ENCODE measurements at places on chromosomes 2 and 18.

DNA sequence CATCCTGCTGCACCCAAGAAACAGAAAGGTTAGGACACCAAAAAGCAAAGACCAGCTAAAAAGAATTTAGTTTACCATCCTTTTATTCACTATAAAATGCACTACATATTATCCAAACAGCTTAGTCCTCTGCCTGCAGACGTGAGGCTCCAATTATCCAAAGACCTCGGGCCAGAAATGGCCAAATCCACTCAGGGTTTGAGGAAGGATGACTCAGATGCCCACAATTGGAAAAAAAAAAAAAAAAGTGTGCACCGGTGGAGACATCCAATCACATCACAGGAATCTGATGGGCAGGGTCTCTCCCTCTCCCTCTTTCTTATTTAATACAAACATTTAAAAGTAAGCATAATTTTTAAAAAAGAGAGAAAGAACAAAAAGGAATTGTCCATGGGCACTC, 65.7 kb downstream of the TRABD2A start:
- no peak for DNase-seq

DNA sequence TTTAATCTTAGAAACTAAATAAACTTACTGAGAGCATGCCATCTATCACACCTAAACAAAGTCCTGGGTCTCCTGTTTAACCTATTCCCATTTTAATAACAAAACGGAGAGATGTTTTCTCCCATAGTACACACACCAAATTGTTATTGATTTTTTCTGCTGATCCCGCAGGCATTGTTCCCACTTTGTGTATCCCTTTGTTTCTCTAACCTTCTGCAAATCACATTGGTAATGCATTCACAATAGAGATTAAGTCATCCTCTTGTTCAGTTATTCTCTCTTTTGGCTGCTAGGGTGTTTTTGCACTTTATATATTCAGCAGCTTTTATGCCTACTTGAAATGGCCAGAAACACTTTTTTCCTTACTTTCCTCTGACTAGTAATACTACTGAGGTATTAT, 1071.9 kb upstream of the CDH2 start:
- DNase-seq: no peak

DNA sequence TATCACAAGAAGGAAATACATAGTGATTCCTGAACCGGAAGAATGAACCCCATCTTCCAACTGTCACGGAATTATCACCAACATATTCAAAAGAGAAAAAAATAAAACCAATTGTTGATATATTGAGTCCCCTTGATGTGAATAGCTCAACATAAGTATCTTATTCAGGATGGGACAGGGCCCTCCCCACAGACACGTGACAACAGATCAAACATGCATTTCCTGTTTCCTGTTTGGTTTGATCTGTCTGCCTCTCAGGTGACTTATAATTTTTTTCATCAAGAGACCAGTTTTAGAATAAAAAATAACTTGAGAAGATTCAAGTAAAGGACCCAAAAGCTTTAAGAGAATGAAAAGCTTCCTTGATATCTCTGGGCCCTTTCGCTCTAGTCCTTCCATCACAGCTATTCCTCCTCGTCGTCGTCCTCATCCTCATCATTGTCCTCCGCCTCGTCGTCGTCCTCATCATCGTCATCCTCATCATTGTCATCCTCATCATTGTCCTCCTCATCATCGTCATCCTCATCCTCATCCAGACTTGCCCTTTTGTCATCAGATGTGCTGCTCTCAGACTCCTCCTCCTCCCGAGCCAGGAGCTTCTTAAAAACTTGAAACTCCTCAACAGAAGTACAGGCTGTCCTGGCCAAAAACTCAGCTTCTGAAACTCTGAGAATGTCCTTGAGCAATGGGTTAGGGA, 6.3 kb downstream of the MTERF4 start:
- DNase-seq: no peak

DNA sequence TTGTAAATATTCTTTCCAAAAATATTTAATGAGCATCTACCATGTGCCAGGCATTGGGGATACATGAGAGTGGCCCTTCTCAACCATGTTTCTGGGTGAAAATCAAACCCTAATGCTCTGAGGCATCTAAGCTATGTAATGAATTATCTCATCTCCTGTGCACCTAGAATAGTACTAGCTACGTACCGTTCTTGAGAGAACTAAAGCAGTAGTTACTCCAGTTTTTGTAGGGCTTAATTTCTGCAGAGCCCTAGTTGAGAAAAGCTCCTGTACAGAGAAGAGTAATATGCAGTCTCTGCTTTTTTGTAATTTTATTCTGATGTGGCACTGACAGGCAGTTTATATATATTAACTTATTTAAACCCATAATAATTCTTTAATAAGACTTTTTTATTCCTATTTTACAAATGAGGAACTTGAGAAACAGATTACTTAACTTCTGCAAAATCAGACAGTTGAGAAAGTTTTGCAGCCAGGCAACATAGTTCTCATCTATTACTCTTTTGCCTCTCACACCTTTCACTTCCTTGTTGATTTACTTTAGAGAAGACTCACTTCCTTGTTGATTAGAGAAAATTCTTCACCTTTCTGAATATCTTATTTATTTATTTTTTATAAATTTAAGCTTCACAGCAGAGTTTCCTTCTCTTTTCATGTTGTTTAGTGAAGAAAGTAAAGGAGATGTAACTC, 3.1 kb downstream of the SPOPL start:
- DNase-seq: no peak

GRCh38 chr18:35717182-35717581, 135.6 kb downstream of the GALNT1 start:
- DNase-seq: no peak

GRCh38 chr2:201906777-201907562, 100.6 kb downstream of the CDK15 start:
- no peak for DNase-seq

- DNase-seq: no peak
These were observed 14.0 kb downstream of the SFTPB start for GRCh38 chr2:85653996-85654395.

DNA sequence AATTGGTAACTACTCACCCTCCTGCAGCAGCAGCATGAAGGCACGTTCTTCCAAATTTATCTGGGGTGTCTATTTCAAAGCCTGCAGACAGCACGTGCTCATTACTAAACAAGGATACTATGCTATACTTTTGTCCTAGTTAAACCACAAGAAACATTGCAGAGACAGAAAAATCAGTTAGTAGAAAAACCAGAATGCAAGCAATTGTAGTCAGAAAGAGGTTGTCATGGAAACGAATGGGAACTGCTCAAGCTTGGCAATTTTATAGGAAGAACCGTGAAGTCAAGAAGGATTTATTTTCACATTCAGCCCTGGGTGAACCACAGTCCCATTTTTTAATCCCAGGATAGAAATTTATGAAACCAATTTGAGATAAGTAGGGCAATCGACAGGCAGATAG, 162.2 kb upstream of the PGAP1 start:
- no peak for DNase-seq

- no peak for DNase-seq
These were observed 25.8 kb upstream of the TMEM182 start for GRCh38 chr2:102736110-102736409.

DNA sequence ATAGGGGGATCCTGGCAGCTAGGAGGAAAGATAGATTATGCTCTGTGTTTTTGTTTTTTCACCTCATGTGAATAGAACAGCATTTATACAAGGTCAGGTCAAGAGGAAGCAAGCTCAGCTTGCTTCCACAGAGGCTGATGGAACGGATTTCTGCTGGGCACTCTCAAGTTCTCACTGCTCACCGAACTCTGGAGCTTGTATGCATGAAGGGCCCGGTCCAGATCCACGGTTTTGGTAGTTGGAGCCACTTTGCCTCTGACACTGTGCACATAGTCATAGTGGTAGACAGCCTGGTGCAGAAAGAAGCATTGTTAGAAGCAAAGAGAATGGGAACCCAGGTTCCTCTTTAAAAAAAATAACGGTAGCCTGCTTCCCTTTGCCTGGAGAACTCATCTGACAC, 141.9 kb downstream of the RIF1 start:
- no peak for DNase-seq
